Kidney epithelial cell (primary cell): ENCODE measurements at places on chromosomes 6 and 20. TPM values are rescaled to one million over a fixed set of nuclear protein-coding genes. Genes with fewer than 3 reads are reported as not detected.

- no peak for DNase-seq
Measured at GRCh38 chr6:36413489-36414480, 26.3 kb upstream of the ETV7 start.

DNA sequence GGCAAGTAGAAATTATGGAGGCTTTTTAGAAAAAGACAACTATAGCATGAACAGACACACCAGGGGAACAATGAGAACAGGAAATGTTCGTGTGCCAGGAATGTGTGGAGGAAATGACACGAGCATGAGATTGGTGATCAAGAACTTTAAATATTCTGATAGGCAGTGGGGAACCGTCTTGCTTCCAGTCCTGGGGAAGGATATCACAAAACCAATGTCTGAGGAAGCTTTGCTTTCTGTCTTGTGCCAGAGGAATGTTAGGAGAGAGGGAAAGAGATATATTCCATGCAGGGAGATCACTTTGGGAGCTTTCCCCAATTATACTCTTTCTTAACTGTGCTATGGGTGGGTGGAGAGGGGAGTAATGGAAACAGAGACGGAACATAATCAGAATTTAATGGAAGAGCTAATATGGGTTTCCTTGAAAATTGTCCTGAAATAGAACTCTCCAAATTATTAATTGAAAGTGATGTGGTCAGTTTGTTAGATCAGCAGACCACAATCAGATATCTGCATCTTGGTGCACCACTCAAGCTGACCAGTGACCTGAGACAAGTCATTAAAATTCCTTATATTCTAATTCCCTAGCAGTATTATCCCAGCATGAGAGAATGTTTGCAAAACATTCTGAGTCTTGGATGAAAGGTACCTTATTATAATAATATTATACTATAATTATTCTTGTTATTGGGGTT is 178.2 kb downstream of the SOX4 start:
- no peak for DNase-seq

- DNase-seq, result no peak
Measured at GRCh38 chr6:14873781-14874441, 372.0 kb upstream of the JARID2 start.

DNA sequence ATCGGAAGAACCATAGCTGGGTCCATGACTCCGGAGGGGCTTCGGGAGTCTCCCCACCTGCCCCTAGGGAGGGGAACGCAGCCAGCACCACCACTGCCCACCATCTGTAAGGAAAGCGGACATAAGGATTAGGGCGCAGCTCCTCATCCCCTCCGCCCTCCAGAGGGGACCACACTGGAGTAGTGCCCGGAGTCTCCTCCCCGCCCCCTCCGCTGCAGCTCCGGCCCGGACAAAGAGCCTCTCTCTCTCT is 628 bp downstream of the SLC35B2 start:
- no peak for DNase-seq

DNA sequence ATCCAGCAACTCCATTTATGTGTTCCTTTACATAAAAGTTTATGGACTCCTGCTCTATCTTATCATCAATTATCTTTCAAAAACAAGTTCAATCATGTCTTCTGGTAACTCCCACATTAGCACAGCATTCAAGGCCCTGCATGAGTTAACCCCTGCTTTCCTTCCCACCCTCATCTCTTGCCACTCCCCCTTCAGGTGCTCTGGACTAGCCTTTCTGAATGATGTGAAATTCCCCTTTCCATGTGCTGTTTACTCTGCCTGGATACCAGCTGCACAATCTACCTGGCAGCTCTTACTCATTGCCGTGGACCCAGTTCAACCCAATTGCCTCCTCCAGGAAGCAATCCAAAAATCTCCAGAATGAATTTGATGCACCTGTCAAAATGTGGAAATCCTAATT is 11.9 kb downstream of the ADGRF4 start:
- DNase-seq, result no peak

GRCh38 chr20:22226849-22227700 is 357.3 kb downstream of the FOXA2 start:
- DNase-seq, result no peak

DNA sequence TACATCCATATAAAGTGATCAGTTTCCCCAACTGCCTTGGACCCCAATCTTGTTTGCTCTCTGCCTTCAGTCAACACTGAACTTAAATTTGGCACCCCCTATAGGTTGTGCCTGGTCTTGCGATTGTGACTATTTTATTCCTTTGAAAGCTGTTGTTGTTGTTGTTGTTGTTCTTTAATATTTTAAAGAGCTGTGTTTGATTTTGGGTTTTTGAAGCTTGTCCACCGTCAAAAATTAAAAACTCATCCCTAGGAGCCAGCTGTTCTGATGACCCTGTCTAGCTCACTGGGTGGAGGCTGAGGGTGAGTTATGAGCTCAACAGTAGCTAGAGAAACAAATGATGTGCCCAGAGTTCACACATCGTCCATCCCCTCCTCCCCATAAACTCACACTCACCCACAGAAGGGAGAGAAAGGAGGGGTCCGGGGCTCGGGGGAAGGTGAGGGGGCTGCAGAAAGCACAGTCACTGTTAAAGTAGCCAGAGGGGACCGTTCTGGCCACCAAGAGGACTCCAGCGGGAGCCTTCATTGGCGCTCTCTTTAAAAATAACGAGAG is 4.0 kb downstream of the SIM1 start:
- DNase-seq, result no peak

DNA sequence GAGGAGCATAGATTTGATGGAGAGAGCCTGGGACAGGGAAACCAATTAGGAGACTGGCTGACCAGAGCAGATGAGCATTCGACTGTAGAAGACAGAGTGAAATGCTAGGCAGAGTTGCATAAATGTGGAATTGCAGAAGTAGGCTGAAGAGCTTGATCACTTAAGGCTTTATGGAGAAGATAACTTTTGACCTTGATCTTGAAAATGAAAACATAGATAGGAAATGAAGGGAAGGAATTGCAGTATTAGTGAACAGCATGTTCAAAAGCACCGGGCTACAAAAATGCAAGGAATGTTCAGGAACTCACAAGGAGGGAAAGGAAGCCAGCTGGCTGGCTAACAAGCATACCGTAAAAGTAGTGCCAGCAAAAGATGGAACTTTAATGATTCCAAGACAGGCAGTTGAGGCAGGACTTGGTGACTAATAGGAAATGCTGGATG is 20.5 kb upstream of the LTV1 start:
- DNase-seq, result no peak

- DNase-seq, result no peak
Measured at GRCh38 chr6:170047823-170048222, 243.1 kb downstream of the DLL1 start.

GRCh38 chr6:31630177-31630934 is 9.8 kb downstream of the PRRC2A start:
- DNase-seq, result no peak

DNA sequence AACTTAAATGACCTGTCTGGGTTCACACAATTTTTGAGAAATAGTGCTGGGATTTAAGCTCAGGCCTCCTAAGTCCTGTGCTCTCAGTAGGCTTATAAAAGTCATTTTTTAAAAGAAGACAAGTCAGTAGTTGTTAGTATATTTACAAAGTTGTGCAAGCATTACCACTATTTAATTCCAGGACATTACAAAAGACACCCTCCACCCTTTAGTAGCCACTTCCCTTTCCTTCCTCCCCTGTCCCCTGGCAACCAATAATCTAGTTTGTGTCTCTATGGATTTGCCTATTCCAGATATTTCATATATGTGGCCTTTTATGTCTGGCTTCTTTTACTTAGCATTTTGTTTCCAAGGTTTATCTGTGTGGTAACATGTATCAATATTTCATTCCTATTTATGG is 37.6 kb downstream of the HMGN3 start:
- DNase-seq, result no peak

FHL5 gene
- total RNA-seq, result not detected in 2 replicates

LAMA2 gene
- total RNA-seq, result 1.1 and 1.4 TPM in 2 replicates

CLVS2 gene
- 0.04 and 0.07 TPM in 2 replicates for total RNA-seq
